ENCODE measurements at places on chromosomes 7 and 10. TPM values are rescaled to one million over a fixed set of nuclear protein-coding genes. Genes with fewer than 3 reads are reported as not detected.

- H3K4me3 ChIP-seq: no peak overlapping the region
- no peak for DNase-seq
- no peaks in the 10 kb centered on the region for H3K27me3 ChIP-seq
- no peaks in the 10 kb centered on the region for H3K4me1 ChIP-seq
- H3K36me3 ChIP-seq: no peaks in the 10 kb centered on the region
- H3K27ac ChIP-seq: no peak overlapping the region
These were observed 37.9 kb downstream of the ADAM12 start for GRCh38 chr10:126350216-126350992.

GRCh38 chr10:30088178-30088577 lies 28.8 kb upstream of the JCAD start:
- H3K36me3 ChIP-seq: no peaks in the 10 kb centered on the region
- no peak for DNase-seq
- H3K27me3 ChIP-seq: no peaks in the 10 kb centered on the region
- H3K4me1 ChIP-seq: no peaks in the 10 kb centered on the region
- H3K27ac ChIP-seq: no peak overlapping the region

DNA sequence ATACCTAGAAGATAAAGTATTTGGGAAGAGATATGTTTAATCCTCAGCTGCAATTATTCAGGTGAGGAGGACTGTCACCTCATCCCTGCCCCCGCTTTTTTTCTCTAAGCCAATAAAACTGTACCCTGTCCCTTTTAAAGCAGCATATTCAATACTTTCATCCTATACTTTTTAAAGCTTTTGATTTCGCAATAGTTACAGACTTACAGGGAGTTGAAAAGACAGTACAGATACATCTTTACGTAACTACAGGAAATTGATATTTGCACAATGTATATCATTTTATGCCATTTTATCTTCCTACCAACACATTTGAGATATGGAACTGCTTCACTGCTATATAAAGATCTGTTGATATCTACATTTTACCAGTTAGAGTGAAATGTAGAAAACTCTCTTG lies 47.6 kb downstream of the STK17A start:
- no peak for DNase-seq
- H3K27ac ChIP-seq: no peak overlapping the region
- peaks cover 93% of the 10 kb centered on the region for H3K4me1 ChIP-seq
- H3K27me3 ChIP-seq: no peaks in the 10 kb centered on the region
- H3K36me3 ChIP-seq: peaks cover 15% of the 10 kb centered on the region

- no peaks in the 10 kb centered on the region for H3K4me1 ChIP-seq
- DNase-seq: no peak
- H3K27me3 ChIP-seq: no peaks in the 10 kb centered on the region
- H3K27ac ChIP-seq: no peak overlapping the region
These were observed 96.1 kb downstream of the TPST1 start for GRCh38 chr7:66301249-66301648.

GRCh38 chr7:41996381-41997035 lies 240.5 kb downstream of the GLI3 start:
- no peak for DNase-seq
- no peaks in the 10 kb centered on the region for H3K4me1 ChIP-seq
- no peak overlapping the region for H3K27ac ChIP-seq
- no peaks in the 10 kb centered on the region for H3K36me3 ChIP-seq
- no peak overlapping the region for H3K4me3 ChIP-seq

GRCh38 chr10:130018265-130018664 lies 54.2 kb upstream of the EBF3 start:
- no peaks in the 10 kb centered on the region for H3K27me3 ChIP-seq
- H3K27ac ChIP-seq: no peak overlapping the region
- no peaks in the 10 kb centered on the region for H3K4me1 ChIP-seq
- DNase-seq: no peak
- no peak overlapping the region for H3K4me3 ChIP-seq
- H3K36me3 ChIP-seq: no peaks in the 10 kb centered on the region

DNA sequence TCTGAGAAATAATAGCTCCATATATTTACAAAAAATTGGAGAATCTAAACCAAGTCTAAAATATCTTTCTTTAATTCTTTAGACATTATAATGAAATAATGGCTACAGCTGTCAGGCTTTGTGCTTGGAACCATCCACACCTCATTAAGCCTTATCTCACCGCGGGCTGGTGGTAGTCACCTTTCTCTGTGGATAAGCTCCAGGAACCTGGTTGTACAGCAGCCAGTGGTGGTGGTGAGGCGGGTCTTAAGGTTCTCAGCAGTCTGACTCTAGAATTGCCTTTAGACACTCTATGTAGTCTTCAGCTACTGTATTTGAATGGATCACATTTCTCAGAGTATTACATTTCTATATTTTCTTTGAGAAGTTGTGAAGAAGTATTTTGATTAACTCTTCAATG lies 34.2 kb downstream of the CUL1 start:
- DNase-seq: no peak
- H3K4me3 ChIP-seq: no peak overlapping the region
- no peak overlapping the region for H3K27ac ChIP-seq
- H3K4me1 ChIP-seq: peaks cover 6% of the 10 kb centered on the region
- peaks cover 20% of the 10 kb centered on the region for H3K36me3 ChIP-seq

- H3K4me3 ChIP-seq: no peak overlapping the region
- no peak overlapping the region for H3K27ac ChIP-seq
- no peaks in the 10 kb centered on the region for H3K36me3 ChIP-seq
- DNase-seq: no peak
- H3K27me3 ChIP-seq: no peaks in the 10 kb centered on the region
These were observed 118.0 kb downstream of the OTUD1 start for GRCh38 chr10:23556727-23557440.

DNA sequence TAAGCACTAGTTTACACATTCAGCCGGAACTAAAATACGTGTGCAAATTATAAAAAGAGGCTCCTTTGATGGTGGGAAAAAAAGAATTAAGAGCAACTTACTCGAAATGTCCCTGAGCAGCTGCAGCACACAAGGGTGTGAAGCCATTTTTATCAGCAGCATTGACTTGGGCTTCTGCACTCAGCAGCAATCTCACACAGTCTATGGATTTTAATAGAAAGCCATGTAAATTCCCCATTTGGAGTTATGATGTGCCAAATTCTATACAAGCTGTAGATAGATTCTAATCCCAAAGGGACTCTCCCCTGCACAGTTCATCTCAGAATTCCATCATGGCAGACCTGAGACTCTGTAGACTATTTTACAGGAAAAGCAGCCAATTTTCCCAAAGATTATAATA lies 90.5 kb downstream of the CTTNBP2 start:
- no peak overlapping the region for H3K4me3 ChIP-seq
- no peaks in the 10 kb centered on the region for H3K27me3 ChIP-seq
- no peak overlapping the region for H3K27ac ChIP-seq
- no peaks in the 10 kb centered on the region for H3K4me1 ChIP-seq
- DNase-seq: no peak
- H3K36me3 ChIP-seq: no peaks in the 10 kb centered on the region

Gene OPALIN
- total RNA-seq: not detected

All from CD8-positive, alpha-beta memory T cell (primary cell).